ENCODE measurements at places on chromosomes 4 and X.

DNA sequence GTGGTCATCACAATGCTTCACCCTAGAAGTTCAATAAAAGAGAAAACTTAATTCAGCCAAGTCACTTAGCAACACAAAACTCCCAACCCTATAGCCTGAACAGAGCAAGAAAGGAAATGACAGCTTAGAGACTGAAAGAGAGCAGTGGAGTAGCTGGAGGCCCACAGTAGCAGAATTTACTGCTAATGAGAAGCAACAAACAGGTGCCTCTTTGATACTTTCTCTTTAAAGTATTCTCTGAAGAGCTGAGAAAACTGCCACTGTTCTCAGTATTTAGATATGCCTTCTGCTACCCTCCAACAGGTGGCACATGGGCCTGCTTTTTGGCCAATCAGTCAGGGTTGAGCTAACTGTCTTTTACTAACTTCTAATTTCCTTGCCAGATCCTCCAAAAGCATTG, 240.0 kb downstream of the GPC3 start:
- no peak for DNase-seq

GRCh38 chr4:56803471-56803870, 18.0 kb downstream of the SPINK2 start:
- no peak for DNase-seq

GRCh38 chrX:15911734-15912550, 57.3 kb upstream of the AP1S2 start:
- DNase-seq: no peak

DNA sequence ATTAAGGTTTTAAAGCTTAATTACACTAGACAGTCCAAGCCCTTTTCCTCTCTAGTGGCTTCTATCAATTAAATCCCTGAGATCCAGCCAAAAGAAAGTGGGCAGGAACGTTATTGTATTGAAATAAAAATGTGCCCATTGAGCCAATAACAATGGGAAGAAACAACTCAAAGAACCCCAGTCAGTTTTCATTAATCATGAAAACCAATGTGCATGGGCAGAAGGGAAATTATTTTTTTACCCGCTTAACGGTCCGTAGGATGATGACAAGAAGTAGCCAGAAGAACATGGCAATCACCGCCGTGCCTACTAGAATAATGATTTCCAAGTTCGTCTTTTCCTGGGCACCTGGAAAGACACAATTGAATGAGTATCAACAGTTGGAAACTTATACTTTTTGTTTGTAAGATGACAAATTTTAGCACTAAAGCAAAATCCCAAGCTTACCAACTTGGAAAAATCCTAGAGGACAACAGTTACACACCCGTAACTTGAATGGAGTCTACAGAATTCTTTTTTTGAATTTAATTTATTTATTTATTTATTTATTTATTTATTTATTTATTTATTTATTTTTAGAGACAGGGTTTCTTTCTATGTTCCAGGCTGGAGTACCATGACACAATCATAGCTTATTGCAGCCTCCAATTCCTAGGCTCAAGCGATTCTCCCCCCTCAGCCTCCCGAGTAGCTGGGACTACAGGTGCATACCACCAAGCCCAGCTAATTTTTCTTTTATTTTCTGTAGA, 26.8 kb downstream of the KDR start:
- no peak for DNase-seq

DNA sequence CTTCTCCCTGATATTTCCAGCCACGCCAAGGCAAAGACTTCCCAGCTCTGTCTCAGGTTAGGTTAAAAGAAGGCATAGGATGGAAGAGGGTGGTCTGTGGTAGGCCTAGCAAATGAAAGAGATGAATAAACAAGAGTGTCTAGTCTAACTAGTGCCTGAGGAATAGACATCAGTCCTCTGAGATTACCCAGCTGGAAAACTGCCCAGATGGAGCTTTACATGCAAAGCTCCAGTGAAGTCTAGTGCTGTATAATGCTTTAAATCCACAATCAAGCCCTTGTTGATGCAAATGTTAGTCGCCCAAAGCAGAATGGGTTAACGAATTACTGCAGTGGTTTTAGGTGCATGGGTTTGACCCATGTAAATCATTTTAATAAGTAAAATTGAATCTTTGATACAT, 24.8 kb upstream of the GUCY1B1 start:
- no peak for DNase-seq

- DNase-seq: peak; percentile 58
Observed at GRCh38 chrX:56248492-56248891, 16.3 kb downstream of the KLF8 start.

DNA sequence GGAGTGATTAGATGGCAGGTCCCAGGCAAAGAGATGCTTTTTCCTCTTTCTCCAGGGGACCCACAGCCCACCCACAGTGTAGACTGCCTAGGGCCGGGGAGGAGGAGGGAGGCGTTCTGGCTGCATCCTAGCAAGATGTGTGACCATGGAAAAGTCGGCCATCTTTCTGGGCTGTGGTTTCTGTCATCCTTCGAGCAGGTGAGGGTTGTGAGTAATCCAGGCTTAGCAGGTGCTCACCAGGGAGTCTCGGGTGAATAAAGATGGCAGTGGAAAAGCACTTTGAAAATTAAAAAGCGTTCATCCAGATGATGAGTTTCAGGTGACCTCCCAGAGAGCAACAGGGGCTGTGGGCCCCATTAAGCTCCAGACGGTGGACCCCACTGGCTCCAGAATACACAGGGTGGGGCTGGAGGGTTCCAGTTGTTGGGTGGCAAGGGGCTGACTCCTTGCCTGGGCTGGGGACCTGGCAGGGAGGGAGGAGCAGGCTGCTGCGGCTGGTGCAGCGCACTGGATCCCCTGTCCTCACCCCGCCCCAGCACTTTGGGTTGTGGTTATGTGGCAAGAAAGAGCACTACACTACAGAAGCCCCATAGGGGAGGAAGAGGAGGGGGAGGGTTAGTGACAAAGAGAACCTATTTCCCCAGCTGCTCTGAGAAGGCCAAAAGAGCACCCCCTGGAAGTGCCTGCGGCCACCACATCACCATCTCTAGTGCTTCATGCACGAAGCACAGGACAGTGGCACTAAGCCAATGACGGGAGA, 23.7 kb downstream of the ELF4 start:
- DNase-seq: peak; percentile 57

GRCh38 chr4:78244705-78245485, 187.8 kb downstream of the FRAS1 start:
- DNase-seq: no peak

DNA sequence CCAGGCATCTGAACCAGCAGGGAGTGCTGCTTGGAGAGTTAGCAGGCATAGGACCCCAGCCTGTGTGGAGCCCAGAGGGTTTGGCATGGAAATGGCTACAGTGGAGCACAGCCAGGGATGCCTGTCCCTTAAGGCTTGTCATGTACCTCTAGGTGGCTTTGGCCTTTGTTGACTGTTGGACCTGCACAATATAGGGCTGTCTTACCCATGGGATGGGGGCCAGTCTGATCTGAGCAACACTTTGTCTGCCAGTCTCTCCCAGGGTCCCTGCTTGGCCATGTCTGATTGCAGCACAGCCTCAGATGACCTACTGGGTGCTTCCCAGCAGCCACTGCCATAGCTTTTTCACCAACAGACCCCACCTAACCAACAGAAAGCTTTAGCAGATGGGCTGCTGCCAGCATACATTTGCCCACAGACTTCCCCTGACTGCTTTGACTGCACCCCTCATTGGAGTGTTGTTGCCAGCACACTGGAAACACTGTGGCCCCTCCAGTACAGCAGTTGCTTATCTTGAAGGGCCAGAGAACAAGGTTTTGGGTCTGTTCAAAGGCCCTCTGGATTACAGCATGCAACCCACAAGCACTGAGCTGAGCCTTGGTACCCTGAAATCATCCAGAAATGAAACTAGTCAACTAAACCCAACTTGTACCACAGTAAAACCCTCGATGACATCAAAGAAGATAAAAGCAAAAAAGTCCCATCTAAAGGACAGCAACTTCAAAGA, 22.1 kb downstream of the ANAPC10 start:
- no peak for DNase-seq

DNA sequence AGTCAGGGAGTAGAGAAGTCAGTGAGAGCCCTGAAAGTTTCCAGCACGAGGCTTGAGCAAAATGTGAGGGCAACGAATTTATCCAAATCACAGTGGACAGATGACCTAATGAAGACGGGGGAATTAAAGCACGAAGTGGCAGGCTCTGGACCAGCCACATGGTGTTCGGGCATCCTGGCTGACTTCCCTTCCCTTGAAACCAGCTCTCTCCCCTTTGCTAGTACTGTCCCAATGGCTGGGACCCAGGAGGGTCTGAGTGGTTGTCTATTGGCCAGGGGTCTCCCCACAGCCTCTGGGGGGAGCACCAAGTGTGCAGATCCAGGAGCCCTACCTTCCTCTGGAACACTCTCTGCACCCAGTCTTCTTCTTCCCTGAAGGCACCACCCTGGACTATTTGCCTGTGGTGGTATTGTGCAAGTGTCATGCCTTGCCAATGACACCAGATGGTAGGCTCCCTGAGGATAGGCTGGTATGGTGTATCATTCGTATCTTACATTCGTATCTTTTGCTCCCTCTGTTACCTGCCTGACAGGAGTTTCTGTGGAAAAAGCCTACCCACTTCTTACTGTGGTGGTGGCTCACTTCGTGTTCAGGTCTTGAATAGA, 2.1 kb downstream of the APLN start:
- no peak for DNase-seq

DNA sequence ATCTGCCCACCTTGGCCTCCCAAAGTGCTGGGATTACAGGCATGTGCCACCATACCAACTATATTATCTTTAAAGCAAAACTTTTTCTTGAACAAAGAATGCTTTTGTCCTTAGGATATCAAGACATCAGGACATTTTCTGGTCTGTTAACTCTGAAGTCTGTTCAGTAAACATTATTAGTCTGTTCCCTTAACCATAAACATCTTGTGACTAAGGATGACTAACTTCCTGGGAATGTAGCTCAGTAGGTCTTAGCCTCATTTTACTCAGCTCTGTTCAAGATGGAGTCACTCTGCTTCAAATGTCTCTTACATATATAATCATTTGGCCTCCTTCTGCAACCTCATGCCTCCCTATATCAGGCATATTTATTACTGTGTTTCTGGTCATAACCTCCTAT, 122.9 kb downstream of the UBE2NL start:
- DNase-seq: no peak

DNA sequence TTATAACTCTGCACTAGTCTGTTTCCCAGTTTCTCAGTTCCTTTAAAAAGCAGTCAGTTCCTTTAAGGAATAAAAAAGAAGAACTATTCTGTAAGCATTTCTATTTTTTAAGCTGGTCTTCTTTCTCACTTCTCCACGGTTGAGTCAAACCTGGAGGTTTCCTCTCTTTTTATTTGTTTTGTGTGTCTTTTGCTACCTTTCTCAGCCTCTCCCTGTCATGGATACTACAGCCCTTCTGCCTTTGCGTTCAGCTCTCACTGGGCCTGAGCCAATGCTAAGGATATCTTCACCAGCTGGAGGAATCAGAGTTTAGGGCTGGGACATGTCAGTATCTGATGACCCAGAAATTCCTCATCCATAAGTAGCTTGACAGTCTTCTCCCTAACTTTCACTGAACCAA, 49.7 kb upstream of the PRKX start:
- DNase-seq: no peak

GRCh38 chr4:82623121-82623683, 61.4 kb upstream of the TMEM150C start:
- DNase-seq: no peak
